RKO (cell line): ENCODE measurements at places on chromosomes 11 and 22.

DNA sequence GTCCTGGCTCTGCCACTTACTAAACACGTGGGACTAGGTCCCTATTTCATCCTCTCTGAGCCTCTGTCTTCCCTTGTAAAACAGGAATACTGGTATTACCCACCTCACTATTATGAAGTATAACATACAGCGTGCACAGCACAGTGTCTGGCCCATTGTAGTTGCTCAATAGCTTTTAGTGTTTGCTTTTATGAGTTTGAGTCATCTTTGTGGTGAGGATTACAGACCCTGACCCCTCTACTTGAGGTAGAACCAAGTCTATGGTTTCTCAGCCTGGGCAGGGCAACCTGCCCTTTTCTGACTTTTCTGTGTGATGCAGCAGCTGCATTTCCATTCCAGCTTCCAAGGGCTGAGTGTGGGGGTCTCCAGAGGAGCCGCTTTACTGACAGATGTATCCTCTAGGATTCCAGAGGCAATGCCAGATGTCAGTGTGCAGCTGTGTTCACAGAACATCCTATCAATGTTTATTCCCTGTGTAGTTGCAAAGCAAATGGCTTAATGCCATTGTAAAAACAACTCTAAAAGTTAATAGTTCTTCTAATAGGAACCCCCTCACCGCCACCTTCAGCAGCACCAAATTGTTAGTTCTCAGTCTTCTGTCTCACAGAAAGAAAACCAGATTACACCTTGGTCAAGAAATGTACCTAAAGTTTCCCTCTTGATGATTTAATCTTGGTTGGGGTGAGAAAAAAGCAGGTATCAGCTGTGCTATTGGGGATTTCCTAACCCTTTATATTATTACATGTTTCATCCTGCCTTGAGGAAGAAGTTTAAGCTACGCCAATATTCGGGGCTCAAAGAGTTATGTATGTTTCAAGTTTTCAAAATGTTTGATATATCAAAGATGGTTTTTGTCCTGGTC is 16.8 kb downstream of the PRR5L start:
- DNase-seq: no peak

GRCh38 chr11:3959903-3960265 is 104.4 kb downstream of the STIM1 start:
- no peak for DNase-seq

DNA sequence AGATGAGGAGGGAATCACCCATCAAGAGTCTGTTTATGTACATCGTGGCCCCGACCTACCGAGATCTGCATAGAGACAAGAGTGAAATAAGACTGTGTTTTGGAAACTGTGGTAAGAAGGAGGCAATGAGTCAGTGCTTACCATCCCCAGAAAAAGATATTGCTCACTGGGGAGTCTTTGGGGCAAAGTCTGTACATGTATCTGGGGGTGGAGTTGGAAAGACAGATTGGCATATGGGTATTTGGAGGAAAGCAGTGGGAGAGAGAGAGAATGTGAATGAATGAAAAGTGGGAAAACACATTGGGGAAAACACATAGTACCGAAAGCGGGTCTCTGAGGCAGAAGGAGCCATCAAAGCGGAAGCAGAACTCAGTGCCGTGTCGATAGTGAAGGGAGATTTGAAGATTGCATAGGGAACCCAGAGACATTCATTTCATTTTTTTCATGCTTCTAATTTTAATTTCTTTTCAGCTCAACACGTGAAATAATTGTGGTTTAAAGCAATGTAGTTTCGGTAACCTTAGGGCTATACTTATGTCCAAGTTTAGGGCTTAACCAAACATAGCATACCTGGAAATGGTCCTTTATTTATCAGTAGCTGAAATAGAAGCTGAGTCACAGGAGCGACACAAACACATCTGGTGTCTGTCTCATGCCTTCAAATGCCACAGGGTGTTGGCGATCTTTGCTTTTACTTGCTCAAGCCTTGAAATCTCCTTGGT is 98.6 kb upstream of the CD44 start:
- peak; percentile 27 for DNase-seq

- no peak for DNase-seq
These were observed 333.5 kb upstream of the PITPNB start for GRCh38 chr22:28252539-28252938.

- DNase-seq: no peak
These were observed 322.7 kb upstream of the PITPNB start for GRCh38 chr22:28241656-28242290.

DNA sequence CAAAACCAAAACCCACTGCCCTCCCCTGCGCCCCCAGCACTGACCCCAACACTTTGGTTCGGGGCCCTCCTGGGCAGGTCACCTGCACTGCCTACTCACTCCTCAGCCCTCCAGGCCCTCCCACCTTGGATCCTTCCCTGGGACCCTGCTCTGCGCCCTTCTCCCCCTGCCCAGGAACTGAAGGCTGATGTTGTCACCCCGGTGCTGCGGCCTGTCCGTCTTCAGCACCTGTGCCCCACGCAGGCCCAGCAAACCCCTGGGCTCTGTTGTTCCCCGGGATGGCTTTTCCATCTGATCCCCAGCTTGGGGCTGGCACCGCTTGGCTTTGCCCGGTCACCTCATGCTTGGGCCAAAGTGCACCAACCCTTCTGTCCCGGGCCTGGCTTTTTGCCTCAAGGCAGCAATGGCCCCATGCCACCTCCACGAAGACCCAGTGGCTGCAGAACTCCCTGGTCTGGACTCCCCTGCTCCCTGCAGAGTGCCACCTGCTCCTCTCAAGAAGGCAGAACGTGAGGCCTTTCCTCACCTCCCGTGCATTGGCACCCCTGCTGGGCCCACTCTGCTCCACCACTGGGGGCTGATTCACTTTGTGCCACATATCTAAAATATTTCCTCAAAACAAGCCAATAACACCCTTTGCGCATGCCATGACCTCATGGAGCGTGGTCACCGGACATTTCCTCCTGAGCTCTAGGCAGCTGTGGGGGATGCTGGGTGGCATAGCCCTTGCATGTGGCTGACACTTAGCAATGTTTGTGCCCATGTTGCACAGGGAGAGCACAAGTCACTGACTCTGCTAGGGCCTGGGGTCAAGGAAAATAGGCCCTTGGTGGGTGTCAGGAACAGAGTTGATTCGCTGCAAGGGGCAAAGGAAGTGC is 8.8 kb downstream of the PPM1F start:
- DNase-seq: no peak

GRCh38 chr22:20254975-20255946 is 12.9 kb downstream of the RTN4R start:
- DNase-seq: no peak

- no peak for DNase-seq
These were observed 7.4 kb upstream of the BIRC3 start for GRCh38 chr11:102309621-102310541.
